ENCODE measurements at places on chromosomes 16 and 17. TPM values are rescaled to one million over a fixed set of nuclear protein-coding genes. Genes with fewer than 3 reads are reported as not detected.

The PRR11 gene
- 14.7 TPM for total RNA-seq

The CACNA1H gene
- total RNA-seq = 0.06 TPM

The FBXL16 gene
- not detected for total RNA-seq

The KRT39 gene
- total RNA-seq = not detected

The KCNAB3 gene
- total RNA-seq = 0.29 TPM

Measured in Daoy (cell line).